ENCODE measurements at places on chromosomes 7 and 10. TPM values are rescaled to one million over a fixed set of nuclear protein-coding genes. Genes with fewer than 3 reads are reported as not detected.

DGKI gene
- 29.2 TPM for total RNA-seq

CLDN4 gene
- 0.48 TPM for total RNA-seq

PRKCQ gene
- 3.7 TPM for total RNA-seq

- no peak for DNase-seq
These were observed 705.7 kb upstream of the CELF2 start for GRCh38 chr10:10311966-10312365.

DNA sequence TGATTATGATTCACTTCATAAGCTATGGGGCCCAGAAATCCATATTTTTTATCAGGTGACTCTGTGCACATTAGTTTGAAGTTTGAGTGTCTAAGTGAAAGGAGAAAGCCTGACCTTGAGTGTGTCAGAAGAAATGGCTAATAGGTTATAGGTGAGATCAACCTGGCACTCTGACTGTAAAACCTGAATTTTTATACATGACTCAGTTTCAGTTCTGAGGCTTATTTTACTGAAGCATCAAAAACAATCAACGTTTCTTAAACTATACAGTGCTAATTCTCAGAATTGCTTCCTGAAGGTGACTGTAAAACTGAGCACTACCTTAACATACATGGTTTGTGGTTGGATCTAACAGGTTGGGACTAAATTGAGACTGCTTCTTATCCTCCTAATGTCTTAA is 159.4 kb upstream of the AHR start:
- no peak for DNase-seq

GRCh38 chr10:97031459-97031858 is 154.3 kb downstream of the SLIT1 start:
- no peak for DNase-seq

GRCh38 chr7:88218836-88219605 is 817 bp downstream of the SRI start:
- DNase-seq: peak; percentile 71

- no peak for DNase-seq
These were observed 104.7 kb downstream of the SFMBT2 start for GRCh38 chr10:7306147-7306546.

DNA sequence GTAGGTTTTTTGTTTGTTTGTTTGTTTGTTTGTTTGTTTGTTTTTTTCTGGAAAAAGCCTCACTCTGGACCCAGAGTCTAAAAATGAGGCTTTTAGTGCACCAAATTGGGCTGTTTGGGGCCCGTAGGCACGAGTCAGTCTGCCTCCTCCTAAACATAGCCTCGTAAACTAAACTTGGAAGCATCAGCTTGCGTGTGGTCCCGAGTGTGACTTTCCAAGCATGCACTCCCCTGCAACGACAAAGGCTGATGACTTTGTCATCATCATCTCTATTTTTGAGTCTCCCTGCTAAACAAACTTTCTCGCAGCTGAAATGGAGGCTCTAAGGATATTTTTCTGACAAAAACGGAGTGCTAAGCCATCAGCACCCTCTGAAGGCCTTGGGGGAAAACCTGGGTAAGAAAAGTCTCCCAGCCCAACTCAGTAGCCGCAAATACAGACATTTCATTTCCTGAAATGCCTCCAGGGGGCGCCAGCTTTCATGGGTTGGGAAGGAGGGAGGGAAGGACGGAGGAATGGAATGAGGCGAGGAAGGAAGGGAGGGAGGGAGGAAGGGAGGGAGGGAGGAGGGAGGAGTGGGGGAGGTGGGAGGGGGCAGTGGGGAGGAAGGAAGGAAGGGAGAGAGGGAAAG is 245.9 kb downstream of the KCNMA1 start:
- peak; percentile 86 for DNase-seq

DNA sequence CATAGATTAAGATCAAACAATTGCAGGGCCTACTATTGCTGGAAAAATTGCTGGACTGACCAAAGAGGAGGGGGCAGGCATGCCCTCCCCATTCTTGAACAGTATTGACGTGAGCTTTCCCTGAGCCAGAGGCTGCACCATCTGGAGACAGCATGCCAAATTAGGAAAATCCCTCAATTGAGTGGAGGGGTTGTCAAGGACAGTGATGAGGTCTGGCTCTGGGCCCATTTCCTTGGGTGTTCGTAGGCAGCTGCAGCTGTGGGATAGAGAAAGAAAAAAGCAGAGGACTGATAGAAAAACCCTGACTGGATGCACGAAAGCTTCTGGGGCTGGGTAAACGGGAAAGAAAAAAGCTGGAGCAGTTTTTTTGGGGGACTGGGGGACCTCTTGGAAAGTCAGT is 22.8 kb upstream of the ORC5 start:
- DNase-seq: peak; percentile 18

DNA sequence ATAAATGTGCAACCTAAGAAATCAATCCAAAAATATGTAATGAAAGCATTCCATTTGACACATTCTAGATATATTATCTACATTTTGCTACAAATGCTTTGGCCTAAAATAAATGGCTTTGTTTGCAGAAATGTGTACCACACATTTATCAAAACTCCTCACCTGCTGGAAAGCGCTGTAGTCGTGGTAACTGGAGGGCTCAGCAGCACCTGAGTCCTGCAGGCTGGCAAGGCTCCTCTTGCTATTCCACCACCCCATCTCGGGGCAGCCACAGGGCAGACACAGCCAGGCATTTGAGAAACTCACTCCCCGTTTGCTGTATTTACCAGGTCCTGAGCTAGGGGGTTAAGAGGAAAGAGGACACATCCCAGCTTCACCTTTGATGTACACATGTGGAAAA is 68.1 kb upstream of the TOMM7 start:
- DNase-seq: no peak

Data from cardiac muscle cell (in vitro differentiated cells and primary cell).